Amygdala (tissue), 56 donors: ENCODE measurements at places on chromosomes 6 and 20.

GRCh38 chr20:49505518-49505917 lies 23.1 kb upstream of the KCNB1 start:
- peak; percentile 51 for DNase-seq

DNA sequence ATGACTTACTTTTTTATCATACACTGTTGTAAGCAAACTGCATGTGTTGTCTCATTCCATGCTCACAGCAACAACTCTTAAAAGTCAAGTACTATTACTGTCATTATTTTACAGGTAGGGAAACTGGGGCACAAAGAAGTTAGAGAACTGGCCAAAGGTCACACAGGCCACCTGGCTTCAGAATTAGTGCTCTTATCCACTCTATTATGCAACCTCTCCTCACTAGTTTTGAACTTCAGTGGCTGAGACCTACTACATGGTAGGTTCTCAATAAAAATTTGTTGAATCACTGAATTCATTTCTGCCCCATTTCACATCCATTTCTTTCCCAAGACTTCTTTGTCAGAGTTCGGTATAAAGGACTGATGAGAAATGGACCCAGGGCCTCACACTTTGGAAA lies 2.3 kb upstream of the BTN3A3 start:
- no peak for DNase-seq

DNA sequence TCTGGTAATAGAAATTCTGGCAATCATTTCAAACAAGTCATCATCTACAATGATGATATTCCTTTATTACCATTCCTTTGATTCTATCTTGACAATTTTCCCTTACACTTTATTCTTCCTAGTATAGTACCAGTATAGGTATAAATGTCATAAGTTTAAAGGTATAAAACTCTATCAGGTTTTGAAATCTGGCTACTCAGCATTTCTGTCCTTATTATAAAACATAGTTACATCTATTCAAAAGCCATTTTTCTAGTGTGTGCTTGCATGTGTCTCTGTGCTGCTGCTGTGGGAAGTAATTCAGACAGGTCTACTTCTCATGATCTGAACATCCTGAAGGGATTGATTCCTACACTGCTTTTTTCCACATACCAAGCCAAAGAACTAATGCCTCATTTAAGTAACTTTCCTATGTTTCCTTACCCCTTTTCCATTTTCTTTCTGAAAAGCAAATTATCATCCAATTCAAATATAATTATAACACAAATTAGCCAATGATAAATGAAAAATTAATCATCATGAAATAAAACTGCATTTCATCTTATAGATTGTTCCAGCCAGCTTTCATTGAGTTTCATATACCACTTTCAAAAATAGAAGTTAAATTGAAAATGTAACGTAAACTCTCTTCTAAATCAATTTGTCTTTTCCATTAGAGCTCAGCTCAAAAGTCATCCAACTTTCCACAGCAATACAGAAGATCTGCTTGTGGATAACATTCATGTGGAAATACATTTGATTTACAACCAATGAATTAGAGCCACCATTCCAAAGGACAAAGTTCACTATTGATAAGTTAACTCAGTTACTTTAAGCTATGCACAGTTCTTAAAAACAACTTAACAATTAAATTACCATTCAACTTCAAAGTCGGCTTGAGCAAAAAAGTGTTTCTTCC lies 35.9 kb downstream of the COL12A1 start:
- DNase-seq = no peak

DNA sequence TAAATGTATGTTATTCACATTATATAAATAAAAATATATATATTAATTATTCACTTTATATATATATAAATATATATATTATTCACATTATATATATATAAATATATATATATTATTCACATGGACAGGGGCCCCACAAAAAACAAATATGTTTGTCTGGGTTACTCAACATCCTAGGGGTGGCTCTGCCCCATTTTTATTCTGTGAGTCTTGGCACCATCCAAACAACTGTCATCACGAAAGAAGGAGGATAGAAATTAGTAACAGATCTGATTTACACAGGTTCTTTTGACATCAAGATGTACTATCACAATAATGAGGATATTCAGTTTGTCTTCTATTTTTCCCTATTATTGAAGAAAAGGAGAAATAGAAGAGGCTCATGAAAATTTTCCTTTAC lies 187.3 kb downstream of the GPX5 start:
- no peak for DNase-seq

GRCh38 chr20:48736231-48736630 lies 91.6 kb downstream of the PREX1 start:
- no peak for DNase-seq

DNA sequence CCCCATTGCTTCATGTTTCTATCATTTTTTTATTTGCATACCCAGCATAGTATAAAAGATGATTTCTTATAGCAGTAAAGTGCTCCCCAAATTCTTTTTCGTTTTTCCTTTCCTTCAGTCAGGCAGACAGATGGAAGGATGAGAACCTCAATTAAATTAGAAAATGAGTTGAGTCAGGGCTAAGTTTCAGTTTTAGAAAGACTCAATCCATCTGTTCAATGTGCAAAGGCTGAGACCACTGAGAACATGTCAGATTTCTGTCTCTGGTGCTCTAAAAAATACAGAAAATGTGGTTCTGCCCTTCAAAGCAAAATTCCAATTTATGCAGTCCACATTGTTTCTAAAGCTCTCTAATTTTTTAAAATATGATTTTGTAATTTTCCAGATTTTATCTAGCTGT lies 257.6 kb upstream of the HS3ST5 start:
- DNase-seq = no peak

DNA sequence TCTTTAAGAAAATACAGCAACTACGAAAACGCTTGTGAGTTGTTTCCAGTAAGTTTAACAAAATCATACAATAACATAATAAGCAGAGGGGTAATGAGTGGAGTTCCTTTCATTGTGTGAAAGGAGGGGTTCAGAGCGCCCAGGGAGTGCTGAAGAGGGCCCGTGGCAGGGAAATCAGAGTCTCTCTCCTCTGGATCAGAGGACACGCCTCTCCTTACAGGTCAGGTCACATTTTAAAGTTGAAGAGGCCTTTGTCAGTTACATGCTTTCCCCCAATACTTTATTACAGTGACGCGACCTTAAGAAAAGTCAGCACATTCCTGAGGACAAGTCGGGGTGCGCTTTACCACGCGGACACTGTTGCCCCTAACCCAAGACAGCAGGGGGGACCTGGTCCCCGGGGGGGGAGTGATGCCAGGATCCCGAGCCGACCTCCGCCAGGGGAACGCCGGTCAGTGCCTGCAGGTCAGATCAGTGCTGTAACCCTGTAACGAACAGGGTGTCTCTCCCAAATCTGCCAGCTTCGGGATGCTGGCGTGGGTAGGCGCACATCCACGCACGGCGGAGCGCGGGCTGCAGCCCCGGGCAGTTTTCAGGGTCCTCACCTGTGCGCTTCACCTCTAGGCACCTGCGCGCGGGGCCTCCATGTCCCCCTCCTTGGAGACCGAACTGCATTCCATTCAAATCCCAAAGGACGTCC lies 848 bp downstream of the DACT2 start:
- no peak for DNase-seq

DNA sequence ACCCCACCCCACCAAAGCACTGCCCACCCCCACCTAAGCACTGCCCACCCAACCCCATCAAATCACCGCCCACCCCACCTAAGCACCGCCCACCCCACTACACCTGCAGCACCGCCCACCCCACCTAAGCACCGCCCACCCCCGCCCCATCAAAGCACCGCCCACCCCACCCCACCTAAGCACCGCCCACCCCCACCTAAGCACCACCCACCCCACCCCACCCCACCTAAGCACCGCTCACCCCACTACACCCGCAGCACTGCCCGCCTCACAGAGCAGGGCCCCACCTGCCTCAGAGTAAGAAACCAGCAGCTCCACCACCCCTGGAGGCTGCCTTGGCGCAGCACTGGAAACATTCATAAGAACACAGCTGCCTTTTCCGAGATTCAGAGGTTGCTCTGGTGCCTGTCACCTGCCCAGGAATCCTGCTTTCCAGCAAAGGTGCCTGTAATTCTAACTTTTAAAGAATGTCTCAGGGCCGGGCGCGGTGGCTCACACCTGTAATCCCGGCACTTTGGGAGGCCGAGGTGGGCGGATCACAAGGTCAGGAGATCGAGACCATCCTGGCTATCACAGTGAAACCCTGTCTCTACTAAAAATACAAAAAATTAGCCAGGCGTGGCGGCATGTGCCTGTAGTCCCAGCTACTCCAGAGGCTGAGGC lies 148.2 kb downstream of the BMP7 start:
- DNase-seq = no peak

GRCh38 chr6:133699741-133700385 lies 189.1 kb upstream of the TCF21 start:
- DNase-seq = no peak

DNA sequence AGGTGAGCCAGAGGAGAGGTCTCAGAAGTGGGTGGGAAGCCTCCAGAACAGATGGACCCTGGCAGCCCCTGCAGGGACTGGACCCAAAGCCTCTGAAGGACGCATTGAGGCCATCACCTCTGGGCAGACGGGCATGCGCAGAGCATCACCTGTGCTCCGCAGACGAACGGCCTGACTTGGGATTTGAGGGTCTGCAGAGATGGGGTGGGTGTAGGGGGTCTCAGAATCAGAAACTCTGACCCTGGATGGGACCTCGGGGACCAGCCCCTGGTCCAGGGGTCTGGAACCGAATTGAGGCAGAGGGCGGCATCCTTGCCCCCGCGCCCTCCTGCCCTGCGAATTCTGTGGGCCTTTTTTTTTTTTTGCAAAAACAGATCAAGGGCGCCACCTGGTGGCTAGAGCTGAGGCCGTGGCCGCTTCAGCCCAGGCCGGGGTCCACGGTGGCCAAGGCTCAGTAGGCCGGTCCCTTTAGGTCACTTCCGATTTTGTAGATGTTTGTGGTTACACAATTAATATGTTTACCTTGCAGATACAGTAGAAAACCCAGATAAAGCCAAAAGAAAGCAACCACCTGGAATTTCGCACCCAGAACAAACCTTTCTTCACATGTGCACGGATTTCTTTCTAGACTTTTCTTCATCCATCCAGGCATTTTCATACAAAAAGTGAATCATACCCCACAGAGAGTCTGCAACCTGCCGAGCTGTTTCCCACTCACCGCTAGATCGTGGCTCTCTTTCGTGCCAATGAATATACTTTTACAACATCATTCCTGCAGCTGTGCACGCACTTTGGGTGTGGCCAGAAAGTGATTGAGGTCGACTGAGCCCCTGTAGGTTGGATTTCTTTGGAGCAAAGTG lies 25.9 kb downstream of the ZBP1 start:
- no peak for DNase-seq

- no peak for DNase-seq
These were observed 58.8 kb downstream of the FKBP5 start for GRCh38 chr6:35629876-35630378.

GRCh38 chr20:57907131-57908000 lies 197.6 kb upstream of the PMEPA1 start:
- DNase-seq = no peak

DNA sequence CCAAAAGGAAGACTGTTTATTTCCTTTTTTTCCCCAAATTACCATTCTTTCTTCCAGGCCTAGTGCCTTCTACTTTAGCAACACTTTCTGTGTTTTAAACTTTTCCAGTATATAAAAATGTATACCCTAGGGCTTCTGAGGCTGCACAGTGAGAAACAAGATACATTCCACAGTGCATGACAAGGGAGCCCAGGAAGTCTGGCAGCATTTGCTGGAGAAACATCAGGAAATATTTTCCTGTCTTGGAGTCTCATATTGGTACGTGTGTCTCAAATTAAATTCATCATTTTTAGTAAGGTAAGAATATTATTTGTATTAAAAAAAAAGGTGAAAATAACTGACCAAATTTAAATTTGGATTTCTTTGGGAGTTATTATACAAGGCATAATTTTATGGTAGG lies 662.6 kb downstream of the RFPL4B start:
- DNase-seq = no peak

DNA sequence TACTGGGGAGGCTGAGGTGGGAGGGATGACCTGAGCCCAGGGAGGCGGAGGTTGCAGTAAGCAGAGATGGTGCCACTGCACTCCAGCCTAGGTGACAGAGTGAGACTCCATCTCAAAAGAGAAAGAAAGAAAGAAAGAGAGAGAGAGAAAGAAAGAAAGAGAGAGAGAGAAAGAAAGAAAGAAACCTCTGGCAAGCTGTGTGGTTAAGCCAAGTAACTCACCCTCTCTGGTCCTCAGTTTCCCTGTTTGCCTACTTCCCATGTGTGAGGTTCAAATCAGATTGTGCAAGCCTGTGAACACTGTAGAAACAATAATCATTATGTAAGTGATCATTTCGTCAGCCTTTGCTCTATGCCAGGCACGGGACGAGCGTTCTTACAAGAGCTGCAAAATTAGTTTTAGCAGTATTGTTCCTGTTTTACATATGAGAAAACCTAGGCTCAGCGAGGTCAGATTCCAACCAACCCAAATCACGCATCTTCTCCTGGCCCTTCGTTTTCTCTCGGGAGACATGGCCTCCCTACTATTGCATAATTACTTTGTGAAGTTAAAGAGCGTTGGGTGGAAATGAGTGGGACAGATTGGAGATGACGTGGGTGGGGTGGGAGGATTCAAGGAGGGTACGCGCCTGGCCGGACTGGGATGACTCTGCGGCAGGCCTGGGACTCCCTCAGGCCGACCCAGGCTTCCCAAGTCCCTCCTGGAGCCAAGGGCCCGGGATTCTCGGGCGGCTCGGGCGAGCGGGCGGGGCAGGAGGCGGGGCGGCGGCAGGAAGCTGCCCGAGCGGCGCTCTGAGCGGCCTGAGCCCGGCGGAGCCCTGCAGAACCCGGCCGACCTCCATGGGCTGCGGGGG lies at the start of gene SNX21:
TSS of gene SNX21 (plus strand) at position 770 of the 853 bp plus-strand sequence. CDS start 121 bp downstream, outside the sequence.
- DNase-seq = peak; percentile 19

DNA sequence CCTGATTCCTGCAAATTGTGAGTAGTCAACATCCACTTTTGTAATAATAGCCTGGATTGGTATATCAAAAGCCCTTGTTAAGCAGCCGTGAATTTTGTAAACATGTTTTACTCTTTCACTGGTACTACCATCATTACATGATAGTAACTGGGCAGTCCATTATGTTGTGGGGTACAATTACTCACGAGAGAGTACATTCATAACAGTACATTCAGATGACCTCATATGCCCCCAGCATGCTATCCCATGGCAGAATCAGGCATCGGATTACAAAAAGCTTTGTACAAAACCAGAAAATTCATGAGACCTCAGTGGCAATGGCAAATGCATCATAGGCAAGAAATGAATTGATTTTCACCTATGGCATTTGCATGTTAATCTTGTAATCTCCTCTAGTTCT lies 166.2 kb downstream of the EPM2A start:
- DNase-seq = no peak

DNA sequence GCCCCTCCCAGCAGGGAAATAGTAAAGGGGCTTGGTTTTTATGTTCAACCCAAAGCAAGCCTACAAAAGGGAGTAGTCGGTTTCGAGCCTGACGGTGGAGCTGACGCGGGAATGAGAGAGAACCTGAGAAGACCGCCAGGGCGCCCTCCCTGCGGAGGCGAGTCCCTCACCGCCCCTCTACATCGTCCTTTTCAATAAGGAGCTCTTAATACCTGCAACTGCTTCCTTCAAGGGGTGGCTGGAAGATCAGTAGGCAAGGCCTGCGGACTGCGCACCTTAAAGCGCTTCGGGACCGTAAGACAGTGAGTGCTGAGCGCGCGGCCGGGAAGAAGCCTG lies 709 bp upstream of the ZNF76 start:
- DNase-seq = no peak

GRCh38 chr20:42530855-42531448 lies 658.8 kb downstream of the PTPRT start:
- DNase-seq = no peak
